ENCODE measurements at places on chromosomes 3 and 15.

DNA sequence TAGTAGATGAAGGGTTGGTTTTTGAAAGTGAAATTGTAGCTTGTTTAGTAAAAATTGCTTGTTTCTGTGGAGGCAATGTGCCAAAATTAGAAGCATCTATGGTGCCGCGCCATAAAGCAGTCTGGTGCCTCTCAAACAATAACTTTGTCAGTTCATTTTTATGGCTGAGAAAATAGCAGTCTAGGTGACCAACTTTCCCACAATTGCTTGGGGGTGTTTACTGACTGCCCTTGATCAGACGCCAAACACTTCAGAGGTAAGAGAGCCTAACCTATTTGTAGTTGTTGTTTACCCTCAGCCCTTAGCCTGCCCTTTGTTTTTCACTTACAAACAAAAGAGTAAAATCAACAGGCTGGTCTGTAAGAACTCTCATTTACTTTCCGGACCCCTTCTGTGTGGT, 174.5 kb downstream of the FNDC3B start:
- no peak for DNase-seq

DNA sequence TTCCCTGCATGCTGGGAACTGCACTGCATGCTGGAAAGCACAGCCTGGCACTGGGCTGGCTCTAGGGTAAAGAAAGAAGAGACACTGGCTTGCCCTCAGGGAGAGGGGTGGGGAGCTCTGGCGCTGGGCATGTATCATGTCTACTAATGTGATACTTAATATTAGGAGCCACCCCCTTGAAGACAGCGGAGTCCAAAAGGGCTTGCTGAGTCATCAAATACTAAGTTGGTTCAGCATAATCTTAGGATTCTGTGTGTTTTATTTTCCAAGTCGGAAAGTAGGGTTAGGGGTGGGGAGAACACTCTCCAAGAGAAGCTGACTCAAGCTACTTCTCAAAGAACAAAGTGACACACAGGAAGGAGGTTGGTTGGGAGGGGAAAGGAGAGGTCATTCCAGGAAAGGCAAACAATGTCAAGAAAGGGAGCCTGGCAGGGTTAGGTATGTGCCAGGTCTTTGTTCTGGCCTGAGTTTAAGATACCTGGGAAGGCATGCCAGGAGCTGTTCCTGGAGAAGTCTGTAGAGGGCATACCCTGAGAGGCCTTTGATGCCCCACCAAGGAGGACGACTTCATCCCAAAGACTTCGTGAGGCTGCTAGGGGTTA, 237.8 kb upstream of the NR2E3 start:
- no peak for DNase-seq

GRCh38 chr3:179450901-179451264, 387 bp downstream of the GNB4 start:
- no peak for DNase-seq

GRCh38 chr3:120394347-120394746, 45.2 kb upstream of the LRRC58 start:
- DNase-seq, result no peak

DNA sequence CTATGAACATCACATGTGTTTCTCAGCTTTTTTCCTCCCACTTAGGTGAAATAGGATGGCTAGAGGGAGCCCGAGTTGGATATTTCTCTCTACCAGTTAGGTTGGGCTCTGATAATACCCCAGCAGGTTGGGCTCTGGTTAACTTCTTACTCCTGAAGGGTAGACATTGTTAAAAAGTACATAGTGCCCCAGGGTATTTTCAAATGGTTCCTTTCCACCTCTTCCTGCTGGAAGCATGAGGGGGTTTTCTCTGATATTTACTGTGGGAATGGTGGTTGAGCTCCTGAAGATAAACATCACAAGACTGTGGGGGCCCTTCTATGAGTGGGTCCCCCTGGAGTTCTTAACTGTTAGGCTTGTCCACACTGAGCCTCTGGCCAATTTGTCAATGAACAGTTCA, 36.1 kb upstream of the SPESP1 start:
- no peak for DNase-seq

All from spleen (tissue), 13 donors.